ENCODE measurements at places on chromosomes 16 and 17.

DNA sequence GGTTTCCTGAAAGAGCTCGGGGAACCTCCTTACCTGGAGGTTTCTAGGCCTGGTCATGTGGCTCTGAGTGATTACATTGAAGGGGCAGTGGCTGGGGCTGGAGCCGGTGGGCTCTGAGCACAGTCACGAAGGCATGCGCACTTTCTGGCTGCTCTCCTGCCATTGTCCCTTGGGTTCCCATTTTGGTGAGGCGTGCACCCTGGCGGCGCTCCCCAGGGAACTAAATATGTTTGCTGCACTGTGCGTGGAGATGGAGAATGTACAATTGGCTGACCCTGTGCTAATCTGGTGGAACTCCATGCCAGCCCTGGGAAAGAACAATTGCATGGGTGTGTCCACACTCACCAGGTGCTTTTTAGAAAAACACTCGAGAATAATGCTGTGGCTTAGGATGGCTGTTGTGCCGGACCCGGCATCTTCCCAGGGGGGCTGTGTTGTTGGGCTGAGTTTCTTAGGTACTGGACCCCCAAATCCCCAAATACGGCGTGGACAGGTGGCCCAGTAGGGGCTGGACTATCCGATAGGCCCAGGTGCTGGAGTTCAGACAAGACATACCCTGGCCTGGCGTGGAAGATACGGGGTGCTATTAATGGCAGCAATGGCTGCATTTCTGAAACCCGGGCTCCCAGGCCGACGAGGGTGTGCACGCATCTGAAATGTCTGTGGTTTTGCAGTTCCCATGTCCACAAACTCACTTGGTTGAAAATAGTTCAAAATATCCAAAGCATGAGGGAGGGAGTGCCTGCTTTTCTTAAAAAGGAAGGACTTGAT is 230.5 kb downstream of the SEC14L1 start:
- no peak for DNase-seq

GRCh38 chr17:82932518-82933310 is 92.9 kb upstream of the ZNF750 start:
- DNase-seq, result no peak

GRCh38 chr16:24643489-24643888 is 86.0 kb upstream of the TNRC6A start:
- DNase-seq, result no peak

DNA sequence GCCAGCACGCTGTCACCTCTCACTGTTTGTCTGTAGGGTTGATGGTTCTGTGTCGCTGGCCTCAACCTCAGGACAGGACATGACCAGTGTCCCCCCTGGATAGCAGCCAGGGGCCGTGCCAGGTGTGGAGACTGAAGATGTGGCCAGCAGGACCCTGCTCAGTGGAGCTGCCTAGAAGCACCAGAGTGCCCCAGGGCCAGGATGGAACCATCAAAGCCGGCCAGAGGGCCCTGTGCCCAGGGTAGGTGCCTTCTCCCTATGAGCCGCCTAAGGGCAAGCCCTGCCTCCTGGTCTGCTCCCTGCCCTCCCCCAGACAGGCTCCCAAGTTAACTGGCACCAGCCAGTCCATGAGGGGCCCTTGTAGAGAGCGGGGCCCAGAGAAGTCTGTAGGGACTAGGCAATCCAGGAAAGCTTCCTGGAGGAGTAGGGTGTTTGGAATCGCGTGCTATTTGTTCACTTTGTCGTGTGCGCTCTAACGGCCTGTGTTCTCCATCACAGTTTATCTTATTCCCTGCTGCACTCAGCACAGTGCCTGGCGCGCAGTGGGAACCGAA is 546 bp upstream of the NDUFB10 start:
- no peak for DNase-seq

DNA sequence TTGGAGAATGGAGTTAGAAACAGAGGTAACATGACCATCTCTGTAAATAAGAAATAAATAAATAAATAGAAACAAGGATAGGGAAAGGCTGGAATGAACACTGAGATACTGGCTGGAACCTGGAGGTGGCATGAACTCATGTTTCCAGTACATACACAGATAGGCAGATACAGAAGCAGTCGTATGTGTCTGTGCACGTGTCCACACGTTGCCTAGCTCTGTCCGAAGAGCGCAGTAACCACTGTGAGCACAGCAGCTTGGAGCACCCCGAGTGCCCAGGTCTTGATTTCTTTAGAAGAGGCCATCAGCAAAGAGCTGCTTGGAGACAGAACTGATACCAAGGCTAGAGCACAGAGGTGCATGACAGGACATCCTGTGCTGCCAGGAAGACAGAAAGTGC is 37.1 kb upstream of the SLC38A8 start:
- DNase-seq, result no peak

DNA sequence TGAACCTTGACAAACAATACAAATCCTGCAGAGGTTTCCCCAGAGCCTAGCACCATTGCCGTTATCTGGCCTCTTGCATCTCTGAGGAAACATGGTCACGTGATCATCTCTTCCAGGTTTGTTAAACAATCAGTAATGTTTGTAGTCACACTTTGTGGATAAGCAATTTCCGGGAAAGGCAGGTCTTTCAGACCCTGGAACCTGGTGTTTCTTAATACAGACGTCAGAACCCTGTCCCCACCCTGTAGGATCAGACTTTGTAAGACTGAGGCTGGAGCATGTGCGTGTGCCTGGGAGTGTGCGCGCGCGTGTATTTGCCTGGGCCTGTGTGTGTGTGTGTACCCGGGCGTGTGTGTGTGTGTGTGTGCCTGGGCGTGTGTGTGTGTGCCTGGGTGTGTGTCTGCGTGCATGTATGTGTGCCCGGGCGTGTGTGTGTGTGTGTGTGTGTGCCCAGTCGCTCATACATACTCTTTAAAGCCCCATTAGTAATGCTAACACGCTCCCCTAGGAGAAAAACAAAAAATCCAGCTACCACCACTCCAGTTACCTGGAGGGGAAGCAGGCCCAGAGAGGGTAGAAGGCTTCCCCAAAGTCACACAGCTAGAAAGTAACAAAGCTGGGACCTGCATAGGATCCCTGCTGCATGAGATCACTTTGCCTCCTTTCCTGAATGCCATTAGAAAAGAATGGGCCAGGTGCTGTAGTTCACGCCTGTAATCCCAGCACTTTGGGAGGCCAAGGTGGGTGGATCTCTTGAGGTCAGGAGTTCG is 5.3 kb downstream of the CTNS start:
- no peak for DNase-seq
